ENCODE measurements at places on chromosomes 1 and 21. TPM values are rescaled to one million over a fixed set of nuclear protein-coding genes. Genes with fewer than 3 reads are reported as not detected.

C8A gene
- not detected for polyA plus RNA-seq

SPATA17 gene
- polyA plus RNA-seq, result 0.79 TPM

VCAM1 gene
- 6.8 TPM for polyA plus RNA-seq

TEKT2 gene
- polyA plus RNA-seq, result 0.14 TPM

AK5 gene
- 0.79 TPM for polyA plus RNA-seq

CCDC18 gene
- 2.4 TPM for polyA plus RNA-seq

RYR2 gene
- polyA plus RNA-seq, result 166 TPM

MNDA gene
- polyA plus RNA-seq, result 0.95 TPM

Data from right cardiac atrium (tissue), 5 donors.